Testis (tissue), 5 donors: ENCODE measurements at places on chromosomes 2 and 18. TPM values are rescaled to one million over a fixed set of nuclear protein-coding genes. Genes with fewer than 3 reads are reported as not detected.

Gene IL1RL2
- 0.31 TPM for total RNA-seq

Gene CNTNAP5
- 0.31 TPM for total RNA-seq

Gene PRKAG3
- total RNA-seq: 0.39 TPM

Gene ST6GAL2
- 95.6 TPM for total RNA-seq

Gene KRTCAP3
- total RNA-seq: 6.8 TPM

Gene SCN3A
- 6.9 TPM for total RNA-seq

Gene GKN1
- not detected for total RNA-seq

Gene PKDCC
- total RNA-seq: 86.0 TPM

Gene CRYGD
- not detected for total RNA-seq

Gene SERPINB3
- total RNA-seq: 1.1 TPM

Gene IER3IP1
- 14.2 TPM for total RNA-seq

Gene SERPINB7
- total RNA-seq: not detected

Gene RAD51AP2
- 22.7 TPM for total RNA-seq

Gene FAM110C
- 13.5 TPM for total RNA-seq

Gene LMAN2L
- total RNA-seq: 24.2 TPM

Gene SPDYA
- 40.9 TPM for total RNA-seq

Gene OXER1
- total RNA-seq: 1.3 TPM

Gene TBC1D8
- total RNA-seq: 125 TPM

Gene NABP1
- 67.1 TPM for total RNA-seq

Gene RAB31
- 110 TPM for total RNA-seq

Gene SGPP2
- 3.0 TPM for total RNA-seq

Gene CD302
- 18.3 TPM for total RNA-seq

Gene RPRM
- 4.7 TPM for total RNA-seq

Gene RFX8
- total RNA-seq: 1.8 TPM

Gene SLC4A5
- 113 TPM for total RNA-seq
